Activated CD8-positive, alpha-beta T cell treated with anti-CD3 and anti-CD28 coated beads, Interleukin-2, amount 10 ng/mL, durations not matched to agents 7 days and 5 days (primary cell): ENCODE measurements at places on chromosomes 5 and 9.
A peak's percentile ranks its signal among the peaks of the same experiment; 100 is the strongest.

DNA sequence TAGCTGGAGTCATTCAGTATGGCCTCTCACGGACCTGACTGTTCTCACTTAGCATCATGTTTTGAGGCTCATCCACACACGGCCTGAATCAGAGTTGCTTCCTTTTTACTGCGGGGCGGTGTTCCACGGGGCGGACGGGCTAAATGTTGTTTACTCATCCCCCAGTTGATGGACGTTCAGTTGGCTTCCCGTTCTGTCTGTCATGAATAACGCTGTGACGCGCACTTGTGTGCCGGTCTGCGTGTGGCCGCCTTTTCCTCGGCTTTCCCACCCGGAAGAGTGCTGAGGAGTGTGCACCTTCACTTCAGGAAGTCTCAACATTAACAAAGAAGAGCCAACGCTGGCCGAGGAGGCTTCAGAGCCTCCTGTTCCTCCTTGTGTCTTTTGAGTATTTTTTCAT lies 39.0 kb upstream of the IRX4 start:
- no peak for DNase-seq

DNA sequence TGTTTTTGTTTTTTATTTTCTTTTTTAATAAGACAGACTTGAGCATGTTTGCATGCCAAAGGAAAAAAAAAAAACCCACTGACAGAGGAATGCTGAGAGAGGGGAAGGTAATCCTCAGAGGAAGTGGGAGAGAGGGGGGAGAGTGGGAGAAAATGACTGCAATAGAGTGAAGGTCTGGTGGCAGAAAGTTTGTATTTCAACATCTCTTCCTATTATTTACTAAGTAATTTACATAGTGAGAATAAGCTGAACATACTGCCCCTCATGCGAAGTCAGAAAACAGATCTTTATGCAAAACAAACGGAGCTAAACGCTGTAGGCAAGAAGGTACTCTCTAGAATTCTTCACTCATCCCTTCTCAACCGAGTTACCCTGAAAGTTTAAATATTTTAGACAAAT lies 45.0 kb downstream of the ELL2 start:
- no peak for DNase-seq

DNA sequence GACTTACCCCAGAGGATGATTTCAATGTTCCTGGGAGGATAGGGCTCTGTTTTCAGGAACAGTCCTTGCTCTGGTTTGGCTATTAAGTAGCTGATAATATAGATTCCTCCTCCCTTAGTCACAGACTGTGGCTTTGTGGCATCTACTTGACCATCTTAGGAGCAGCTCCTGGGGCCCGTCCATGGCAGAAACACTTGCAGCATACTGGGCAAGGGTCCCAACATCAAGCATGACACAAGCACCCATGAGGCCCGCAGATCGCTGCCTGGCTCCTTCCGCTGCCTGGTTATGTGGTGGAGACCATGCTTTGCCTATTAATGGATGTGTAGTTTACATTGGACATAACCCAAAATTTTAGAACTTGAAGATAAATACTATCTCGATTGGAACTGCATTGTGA lies 170.1 kb downstream of the ICE1 start:
- DNase-seq = no peak

GRCh38 chr5:43149231-43149630 lies 28.5 kb downstream of the ZNF131 start:
- no peak for DNase-seq

GRCh38 chr9:116491219-116491618 lies 195.9 kb upstream of the TRIM32 start:
- no peak for DNase-seq

GRCh38 chr5:132557478-132558172 lies 848 bp downstream of the RAD50 start:
- peak; percentile 49 for DNase-seq

DNA sequence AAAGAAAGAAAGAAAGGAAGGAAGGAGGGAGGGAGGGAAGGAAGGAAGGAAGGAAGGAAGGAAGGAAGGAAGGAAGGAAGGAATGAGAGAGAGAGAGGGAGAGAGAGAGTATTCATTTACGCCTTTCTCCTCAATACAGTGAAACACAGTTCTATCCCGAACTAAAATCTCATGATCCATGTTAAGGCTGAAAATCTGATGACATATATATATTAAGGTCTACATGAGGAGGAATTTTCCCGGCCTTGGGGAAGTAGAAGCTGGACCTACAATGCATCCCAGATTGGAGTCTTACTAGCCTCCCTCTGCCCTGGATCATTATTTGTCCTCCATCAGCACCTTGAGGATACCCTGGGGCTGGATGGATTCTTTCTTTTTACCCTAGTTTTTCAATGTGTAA lies 95.1 kb upstream of the DAPK1 start:
- no peak for DNase-seq

GRCh38 chr5:38590838-38591522 lies 34.5 kb upstream of the LIFR start:
- no peak for DNase-seq

DNA sequence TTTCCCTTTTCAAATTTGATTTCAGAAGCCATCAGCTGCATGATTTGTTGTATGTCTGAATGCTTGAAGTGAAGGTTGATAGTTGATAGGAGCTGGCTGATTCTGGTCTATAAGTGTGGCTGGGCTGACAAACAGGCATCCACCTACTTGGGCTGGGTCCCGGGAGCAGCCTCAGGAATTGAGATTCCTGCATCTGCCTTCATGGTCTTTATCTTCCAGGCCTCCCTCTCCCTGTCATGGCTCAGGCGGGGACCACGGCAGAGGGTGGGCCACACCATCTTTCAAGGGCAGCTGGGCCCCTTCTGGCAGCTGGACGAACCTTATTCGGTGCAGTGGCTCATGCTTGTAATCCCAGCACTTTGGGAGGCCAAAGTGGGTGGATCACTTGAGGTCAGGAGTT lies 55.9 kb downstream of the ROPN1L start:
- no peak for DNase-seq

DNA sequence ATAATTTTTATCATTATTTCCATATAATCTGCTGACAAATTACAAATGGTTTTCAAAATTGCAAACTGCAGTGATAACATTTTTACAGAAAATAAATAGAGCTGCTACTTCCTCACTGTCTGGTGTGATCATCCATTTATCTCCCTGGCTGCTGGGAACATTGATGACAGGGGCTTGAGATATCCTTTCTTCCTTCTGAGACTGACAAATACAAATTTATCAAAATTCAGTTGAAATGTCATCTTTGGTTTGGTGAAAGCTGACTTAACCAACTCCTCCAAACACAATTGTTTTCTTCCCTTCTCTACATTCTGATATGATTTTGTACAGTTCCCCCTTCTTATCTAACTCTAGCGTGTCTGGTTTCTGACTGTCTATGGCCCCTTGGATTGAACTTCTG lies 611.8 kb upstream of the KLF4 start:
- DNase-seq = no peak

DNA sequence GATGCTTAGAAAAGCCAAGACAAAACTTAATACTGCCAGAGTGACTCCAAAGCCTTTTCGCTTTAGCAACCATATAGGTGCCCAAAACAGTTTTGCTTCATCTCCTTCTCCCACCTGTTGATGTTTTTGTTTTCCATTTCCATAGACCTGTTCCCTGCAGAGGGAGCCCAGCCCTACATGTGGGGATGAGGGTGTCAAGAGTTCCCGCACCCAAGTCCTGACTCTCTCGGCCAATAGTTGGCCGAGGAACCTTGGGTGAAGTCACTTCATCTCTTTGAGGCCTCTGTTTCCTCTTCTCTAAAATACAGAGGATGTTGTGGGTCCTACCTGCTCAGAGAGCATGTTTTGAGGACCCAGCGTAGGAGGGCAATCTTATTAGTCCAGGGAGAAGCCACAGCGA lies 38.5 kb upstream of the LCP2 start:
- DNase-seq = peak; percentile 38

DNA sequence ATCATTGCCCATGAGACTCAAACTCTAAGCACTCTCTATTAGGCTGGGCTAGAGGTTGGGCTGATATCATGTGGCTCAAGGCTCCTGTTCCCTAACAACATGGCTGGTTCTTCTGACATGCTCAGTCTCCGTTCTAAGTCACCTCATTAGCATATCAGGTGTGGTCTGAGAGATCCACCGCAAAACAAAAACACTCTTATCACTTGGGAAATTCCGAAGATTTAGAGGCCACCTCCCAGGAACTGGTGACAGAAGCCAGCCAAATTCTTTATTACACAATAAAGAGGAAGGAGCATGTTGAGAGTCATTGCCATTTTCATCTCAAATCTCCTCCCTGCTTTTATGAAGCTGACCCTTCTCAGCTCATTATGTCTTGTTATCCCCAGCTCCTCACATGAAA lies 107.6 kb downstream of the MSX2 start:
- no peak for DNase-seq

DNA sequence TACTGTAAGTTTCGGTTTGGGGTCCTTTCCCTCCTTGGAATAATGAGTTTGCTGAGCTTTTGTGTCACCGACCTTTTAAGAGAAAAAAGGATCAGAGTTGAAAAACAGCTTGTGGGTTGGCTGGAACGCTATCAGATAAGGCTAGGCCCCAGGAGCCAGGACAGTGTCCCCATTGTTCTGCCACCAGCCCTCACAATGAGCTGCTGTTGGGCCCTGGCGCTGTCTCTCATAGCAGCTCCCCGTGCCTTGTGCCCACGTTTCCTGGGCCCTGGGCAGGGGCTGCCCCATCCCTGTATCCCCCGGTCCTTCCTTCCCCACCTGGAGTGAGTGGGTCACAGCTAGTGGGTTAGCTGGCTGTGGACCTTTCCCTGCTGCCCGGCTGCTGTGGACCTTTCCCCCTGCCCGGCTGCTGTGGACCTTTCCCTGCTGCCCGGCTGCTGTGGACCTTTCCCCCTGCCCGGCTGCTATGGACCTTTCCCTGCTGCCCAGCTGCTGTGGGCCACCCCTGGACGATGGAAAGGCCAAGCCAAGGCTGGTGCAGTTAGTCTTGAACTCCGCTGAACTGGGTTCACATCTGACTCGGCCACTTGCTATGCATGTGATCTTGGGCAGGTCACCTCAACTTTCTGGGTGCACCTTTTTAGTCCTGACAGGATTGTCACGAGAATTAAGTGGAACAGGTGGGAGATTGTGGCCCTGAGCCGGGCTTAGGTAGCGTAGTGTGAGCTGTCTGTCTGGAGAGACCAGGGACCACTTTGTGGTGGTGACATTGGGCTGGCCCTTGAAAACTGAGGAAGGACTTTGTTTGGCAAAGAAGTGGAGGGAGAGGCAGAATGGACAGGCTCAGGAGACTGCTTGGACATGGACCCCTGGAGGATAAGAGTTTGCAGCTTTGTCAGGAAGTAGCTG lies 99.5 kb downstream of the DAB2IP start:
- no peak for DNase-seq

DNA sequence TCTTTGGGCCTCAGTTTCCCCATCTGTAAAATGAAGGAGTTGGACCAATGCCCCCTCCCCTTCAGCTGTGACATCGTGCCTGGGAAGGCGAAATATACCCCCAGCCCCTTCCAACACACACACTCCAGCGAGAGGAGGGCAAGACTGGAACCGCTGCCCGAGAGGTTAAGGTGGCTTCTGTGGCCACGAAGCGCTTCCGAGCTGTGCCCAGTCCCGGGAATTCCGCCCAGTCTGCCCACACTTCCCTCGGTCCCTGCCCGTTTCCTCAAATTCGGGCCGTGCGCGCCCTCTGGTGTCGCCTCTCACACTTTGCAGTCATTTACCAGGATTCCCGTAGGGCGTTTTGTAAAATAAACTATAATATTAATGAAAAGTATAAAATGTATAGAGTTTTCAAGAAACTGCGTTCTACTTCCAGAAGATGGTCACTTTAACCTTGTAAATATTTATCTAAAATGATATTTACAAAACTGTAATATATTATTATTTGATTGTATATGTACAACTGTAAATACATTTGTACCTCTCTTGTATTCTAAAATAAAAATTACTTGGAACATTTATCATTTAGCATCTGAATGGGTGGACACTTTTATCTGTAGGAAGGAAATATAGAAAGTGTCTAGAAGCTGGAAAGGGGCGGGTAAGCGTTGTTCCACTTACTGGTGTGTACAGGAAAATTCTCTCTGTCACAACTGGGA lies 11.0 kb upstream of the EXOSC2 start:
- DNase-seq = peak; percentile 66

DNA sequence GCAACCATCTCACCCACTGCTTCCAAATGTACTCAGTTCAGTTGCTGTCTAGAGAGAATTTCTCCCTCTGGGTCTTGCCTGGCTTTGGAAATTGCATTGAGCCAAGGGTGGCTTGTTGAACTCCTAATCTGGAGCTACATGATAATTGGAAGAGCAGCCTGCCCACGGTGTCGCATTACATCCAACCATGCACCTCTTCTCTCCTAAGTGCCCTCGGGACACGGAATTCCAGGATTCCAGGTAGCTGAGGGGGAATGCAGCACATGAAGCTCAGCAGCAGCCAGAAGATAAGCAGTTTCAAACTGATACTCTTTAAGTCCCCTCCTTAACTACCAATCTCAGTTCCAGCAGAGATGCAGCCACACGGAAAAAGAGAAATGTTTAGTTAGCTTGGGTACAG lies 509.4 kb upstream of the KLF4 start:
- DNase-seq = no peak

GRCh38 chr5:158164296-158165047 lies 305.5 kb upstream of the CLINT1 start:
- DNase-seq = no peak

DNA sequence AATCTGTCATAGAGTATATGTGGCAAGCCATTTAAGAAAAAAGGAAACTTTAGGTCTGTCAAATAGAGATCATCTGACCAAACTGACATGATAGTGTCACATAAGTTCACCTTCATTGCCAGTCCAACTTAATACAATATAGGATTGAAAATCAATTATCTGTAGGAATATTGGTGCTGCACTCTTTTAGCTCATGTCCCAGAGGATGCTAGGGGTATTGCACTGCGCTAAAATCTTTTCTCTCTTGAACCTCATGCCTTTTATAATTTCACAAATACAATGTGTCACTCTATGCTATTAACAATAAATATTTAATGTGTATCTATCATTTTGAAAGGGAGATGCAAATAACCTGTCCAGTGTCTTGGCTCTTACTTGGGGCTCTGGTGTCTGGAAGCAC lies 72.4 kb upstream of the FAM120A start:
- DNase-seq = no peak

DNA sequence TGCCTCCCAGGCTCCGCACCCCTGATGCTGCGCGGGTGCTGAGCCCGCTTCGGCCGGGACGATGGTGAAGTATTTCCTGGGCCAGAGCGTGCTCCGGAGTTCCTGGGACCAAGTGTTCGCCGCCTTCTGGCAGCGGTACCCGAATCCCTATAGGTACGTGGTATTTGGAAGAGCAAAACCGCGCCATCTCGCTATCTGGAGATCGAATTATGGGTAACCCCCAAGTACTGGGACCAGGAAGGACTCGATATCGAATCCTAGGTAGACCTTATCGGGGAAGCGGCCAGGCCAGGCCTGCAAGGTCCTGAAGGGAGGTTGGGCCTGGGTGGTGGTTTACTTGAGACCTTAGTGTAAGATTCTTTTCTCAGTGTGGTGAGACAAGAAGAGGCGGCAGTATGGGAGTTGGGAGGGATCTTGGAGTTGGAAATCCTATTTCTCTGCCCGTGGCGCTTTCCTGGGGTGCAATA lies 359 bp downstream of the PRELID1 start:
- DNase-seq = peak; percentile 49
